ENCODE measurements at places on chromosomes 4 and X. TPM values are rescaled to one million over a fixed set of nuclear protein-coding genes. Genes with fewer than 3 reads are reported as not detected.
A peak's percentile ranks its signal among the peaks of the same experiment; 100 is the strongest.

DNA sequence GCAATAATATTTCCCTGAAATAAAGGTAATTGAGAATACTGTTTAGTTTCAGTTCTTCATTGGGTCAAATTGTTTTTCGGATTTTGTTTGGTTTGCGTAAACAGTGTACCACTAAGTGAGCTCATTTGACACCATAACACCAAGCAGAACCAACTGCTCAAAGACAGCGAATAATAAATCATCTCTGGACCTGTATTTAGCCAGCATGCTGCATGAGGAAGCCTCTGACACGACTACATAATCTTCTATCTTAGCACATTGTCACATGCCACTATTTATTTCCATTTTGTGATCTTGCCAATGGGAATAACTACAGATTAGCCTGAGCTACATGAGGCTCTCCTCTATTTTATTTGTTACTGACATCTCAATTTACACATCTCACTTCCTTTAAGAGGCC, 12.1 kb upstream of the PRKG2 start:
- DNase-seq = no peak

DNA sequence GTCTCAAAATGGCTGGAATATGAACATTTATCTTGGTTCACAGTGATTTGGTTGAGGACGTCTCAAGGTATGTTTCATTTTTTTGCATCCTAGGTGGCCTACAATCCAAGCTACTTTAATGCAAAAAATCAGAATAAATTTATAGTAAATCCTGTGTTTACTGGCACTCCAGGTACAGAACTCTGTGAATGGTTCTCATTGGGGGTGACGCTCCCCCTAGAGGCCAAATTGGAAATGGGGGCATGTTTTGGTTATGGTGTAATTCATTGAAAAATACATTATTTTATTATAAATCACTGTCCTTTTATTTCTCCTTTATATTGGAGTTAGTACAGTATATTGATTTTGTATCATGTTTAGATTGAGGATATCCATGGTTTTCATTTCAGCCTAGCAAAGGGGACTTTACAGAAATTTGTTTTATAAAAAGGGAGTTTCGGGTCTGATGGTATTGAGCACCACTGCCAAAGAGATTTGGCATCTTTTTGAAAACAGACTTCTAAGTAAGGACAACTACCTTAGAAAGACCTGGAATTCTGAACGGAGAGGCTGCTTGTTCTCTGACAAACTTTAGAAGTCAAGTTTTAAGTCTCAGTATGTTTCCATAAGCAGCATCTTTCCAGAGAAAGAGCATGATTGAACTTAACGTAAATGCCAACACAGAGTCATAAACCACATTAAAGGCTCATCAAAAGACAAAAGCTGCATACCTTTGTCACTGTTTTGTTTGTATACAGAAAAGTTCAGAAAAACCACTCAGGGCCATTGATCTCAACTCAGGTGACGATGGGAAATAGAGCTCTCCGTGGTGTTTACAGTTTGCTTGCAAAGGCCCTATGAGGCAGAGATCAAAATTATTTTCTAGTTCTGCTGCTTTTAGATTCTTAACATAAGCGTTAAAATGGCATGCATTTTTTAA, 19.4 kb downstream of the MTM1 start:
- peak; percentile 30 for DNase-seq

GRCh38 chrX:18574591-18574990, 97.3 kb downstream of the RS1 start:
- no peak for DNase-seq

DNA sequence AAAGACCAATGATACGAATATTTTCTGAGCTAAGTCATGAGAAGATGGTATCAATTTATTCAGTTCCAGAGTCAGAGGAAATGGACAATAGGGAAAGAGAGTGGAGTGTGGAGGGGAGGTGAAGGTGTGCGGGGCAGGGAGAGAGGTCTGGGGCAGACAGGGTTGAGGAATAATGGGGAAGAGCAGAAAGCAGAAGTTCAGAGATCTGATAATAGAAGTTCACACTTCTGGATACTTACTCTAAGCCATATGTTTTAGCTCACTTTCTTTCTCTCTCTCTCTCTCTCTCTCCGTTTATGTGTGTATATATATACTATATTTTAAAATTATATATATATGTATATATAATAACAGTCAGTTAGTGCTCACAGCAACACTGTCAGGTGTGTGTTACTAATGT, 40.4 kb downstream of the FOXR2 start:
- DNase-seq = no peak

GRCh38 chrX:22325096-22325495, 52.4 kb downstream of the CBLL2 start:
- DNase-seq = no peak

DNA sequence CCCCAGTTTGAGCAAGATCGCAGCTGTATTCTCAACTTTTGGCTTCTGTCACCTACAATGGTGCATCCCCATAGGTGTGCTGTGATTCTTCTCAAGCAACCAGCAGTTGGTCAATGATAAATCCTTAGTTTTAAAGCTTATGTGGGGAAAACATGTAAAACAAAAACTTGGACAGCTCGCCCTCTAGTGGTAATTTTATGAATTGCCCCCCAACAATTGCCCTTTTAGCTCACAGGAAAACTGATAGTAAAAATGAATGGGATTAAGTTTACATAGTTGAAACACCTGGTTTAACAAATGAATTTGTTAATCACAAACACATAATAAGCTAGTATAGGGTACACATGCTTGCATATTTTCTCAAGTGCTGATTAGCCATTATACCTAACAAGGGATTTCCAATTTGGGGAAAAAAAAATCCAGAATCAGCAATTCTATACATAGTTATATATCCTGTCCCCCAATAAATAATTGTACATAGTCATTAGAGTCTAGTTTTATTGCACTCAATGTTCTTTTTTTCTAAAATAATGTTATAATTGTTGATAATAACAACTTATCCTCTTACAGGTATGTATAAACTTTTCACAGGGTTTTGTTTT, 30.1 kb downstream of the TEX13A start:
- peak; percentile 14 for DNase-seq

- no peak for DNase-seq
Observed at GRCh38 chr4:74109870-74110605, 11.0 kb upstream of the CXCL2 start.

GRCh38 chr4:7477695-7478094, 43.0 kb upstream of the PSAPL1 start:
- no peak for DNase-seq

DNA sequence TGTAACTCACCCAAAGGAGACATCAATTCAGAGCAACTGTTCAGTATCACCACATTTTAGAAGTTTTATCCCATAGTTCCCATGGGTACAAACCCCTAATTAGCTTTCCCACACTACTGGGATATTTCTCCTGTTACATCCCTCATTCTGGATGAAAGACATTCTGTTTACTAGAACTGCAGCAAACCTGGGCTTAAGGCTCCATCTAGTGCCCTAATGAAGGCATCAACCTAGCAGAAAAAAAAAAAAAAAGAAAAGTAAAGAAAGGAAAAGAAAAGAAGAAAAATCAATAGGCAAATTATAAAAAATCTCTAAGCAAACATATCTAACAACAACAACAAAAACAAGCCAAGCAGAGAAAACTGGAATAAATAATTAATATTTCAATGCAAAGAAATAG, 133.7 kb upstream of the CPXCR1 start:
- no peak for DNase-seq

- DNase-seq = no peak
Observed at GRCh38 chr4:181146051-181146450, 1097.2 kb upstream of the TENM3 start.

Gene FREM3
- 0.07 TPM for total RNA-seq

Gene APLN
- 2.6 TPM for total RNA-seq

Gene TBX22
- 1.0 TPM for total RNA-seq

Gene CFAP97
- total RNA-seq = 36.1 TPM

Gene MTNR1A
- total RNA-seq = 0.73 TPM

Gene CXCL11
- not detected for total RNA-seq

Gene RASL11B
- 71.9 TPM for total RNA-seq
